ENCODE measurements at places on chromosomes 1 and 21.

- no peak for DNase-seq
Measured at GRCh38 chr1:15739745-15740144, 2.6 kb upstream of the TMEM82 start.

- no peak for DNase-seq
Measured at GRCh38 chr1:94634977-94635416, 93.4 kb upstream of the F3 start.

DNA sequence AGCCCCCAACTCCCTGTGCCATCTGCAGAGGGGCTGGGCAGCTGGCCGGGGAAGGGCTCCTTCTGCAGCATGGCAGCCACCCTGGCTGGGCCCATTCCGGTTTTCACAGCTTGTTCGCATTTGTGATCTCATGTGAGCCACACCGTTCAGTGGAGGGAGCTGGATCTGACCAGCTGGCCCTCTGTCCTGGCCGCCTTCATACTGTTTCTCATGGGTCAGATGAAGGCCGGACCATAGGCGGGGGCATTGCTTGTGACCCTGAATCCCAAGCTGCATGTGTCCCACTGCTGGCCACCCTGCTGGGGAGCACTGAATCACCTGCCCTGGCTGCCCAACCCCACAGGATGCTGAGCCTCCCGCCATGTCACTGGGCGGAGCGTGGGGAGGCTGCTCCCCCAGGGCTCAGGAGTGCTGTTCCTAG, 36.4 kb upstream of the PRSS38 start:
- DNase-seq, result no peak

DNA sequence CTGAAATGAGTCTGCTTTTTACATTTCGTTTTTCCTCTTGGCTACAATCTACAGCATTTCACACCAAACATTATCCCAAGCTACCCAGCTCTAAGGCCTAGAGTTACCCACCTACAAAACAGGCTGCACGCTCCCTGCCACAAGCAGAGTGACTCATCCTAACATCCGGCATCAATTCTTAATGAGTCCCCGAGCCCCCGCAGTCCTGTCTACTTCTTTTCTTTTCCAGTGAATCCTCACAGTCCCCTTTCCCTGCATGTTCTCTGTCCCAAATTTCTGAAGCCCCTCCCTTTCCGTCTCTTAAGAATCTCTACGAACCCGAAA, 650 bp downstream of the PCNX2 start:
- DNase-seq, result no peak

DNA sequence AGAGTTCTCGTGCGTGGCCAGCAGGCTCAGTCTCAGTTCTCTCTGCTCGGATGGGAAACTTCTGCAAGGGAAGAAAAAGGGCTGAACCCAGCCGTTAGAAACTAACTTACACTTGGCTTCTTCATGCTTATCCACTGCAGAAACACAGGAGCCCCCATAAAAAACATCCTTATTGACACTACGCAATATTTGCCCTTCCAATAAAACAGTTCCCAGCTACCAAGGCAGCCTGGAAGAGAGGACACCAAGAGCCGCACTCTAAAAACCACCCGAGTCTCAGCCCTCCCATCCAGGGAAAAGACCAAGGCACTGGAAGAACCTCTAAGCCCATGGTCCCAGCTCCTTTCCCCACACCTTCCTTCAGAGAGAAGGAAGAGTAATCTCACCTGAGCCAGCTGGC, 61.1 kb downstream of the SSBP3 start:
- no peak for DNase-seq

DNA sequence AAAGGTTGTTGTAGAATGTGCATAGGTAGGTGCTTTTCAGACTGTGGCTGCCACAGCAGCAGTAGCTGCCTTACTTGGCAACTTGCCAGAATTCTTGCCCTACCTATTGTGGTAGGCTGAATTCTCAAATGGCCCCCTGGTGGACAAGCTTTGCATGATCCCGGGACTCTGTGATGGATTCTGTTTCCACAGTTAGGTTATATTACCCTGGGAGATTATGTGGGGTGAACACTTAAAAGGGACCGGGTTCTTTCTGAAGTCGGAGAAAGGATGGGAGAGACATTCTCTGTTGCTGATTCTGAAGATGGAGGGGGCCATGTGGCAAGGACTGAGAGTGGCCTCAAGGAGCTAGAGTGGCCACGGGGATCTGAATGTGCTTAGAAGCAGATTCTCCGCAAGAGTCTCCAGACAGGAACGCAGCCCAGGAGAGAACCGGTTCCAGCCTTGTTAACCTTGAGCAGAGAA, 32.1 kb upstream of the KCNE1 start:
- no peak for DNase-seq

DNA sequence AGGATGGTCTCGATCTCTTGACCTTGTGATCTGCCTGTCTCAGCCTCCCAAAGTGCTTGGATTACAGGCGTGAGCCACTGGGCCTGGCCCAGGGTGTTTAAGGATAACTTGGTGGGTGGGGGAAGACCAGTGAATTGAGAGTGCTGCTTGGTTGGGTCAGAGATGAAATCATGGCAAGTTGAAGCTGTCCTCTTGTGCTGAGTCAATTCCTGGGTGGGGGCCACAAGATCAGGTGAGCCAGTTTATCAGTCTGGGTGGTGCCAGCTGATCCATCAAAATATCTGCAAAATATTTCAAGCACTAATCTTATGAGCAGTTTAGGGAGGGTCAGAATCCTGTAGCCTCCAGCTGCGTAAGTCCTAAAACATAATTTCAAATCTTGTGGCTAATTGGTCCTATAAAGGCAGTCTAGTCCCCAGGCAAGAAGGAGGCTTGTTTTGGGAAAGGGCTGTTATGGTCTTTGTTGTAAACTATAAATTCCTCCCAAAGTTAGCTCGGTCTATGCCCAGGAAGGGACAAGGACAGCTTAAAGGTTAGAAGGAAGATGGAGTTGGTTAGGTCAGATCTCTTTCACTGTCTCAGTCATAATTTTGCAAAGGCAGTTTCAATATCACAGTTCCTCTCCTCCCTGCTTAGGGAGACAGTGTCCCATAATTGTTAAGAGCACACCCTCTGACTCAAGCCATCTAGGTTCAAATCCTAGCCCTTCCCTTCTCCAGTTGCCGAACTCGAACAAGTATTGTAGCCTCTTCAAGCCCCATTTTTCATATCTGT, 66.8 kb upstream of the BACH1 start:
- no peak for DNase-seq

DNA sequence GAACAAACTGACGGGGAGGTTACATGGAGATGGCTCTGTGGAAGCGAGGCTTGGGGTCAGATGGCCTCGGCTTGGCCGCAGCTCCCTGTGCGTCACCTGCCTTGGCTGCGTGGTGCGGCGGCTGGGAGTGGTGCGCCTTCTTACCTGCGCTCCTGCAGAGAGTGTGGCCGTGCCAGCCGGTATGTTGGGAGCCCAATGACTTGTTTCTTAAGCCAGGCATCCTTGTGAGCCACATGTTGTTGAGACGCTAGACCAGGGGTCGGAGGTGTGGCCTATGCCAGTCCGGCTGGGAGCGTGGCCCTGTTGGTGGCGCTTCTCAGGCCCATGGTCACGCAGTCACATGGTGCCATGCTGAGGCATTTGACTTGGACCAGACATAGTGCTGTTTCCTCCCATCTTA, 10.5 kb downstream of the SLX9 start:
- DNase-seq, result no peak

DNA sequence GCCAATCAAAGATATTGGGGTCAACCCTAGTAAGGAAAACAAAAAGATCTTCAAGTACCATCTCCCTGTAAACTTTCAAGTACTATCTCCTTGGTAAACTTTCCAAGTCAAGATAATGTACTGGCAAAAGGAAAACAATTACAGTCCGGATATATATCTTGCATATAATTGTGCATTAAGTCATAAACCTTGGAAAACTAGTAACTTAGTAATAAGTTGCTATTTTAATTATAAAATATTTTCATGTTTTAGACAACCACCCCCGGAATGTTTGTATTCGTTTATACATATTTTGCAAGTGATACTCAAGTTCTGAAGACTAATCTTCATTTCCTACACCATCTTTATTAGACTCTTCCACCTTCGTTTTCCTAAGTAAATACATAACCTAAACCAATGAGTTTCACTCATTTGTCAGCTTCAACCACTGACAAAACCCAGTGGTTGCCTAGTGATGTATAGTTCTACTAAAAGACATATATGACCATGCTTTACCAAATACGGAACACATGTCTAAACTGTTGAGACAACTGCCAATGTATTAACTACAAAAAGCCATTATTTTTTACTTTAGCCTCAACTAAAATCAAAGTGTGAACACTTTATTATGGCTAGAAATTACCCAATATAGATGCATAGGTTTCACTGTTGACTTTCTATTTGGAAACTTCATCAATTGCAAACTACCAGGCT, 1.7 kb downstream of the AKT3 start:
- DNase-seq, result no peak

DNA sequence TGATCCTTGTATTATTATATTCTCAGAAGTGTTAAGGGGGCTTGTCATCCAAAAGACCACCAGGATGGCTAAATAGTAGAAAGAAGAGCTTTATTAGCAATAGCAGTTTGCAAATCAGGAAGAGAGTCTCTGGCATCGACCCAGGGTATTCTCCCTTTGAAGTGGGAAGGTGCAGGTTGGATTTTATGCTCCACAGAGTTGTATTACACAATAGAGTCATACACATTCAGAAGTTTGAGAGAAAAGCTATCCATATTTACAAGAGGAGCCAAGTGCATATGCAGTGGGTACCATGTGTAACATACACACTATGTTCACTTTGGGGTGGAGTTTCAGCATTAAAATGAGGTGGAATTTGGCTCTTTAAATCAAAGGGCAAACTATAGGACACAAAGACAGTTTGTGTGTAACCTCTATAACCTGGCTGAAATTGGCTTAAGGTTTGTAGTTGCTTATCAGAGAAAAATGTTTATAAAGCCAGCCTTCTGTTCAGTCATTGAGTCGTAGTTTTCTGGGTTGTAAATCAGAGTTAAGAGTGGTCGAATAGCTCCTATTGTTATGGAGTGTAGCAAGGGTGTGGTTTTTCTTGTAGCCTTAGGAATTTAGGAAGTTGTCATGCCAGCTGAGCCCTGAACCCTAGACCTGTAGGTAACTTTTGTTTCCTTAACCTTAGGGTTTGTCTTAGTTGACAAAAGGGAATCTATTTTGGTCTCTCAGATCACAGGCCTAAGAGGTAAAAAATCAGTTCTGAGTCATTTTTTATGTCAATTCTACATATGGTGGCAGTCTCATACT, 125.3 kb downstream of the DNM3 start:
- no peak for DNase-seq

GRCh38 chr1:8203056-8203455, 114.9 kb upstream of the SLC45A1 start:
- DNase-seq, result no peak
